ENCODE measurements at places on chromosomes 3 and 15. TPM values are rescaled to one million over a fixed set of nuclear protein-coding genes. Genes with fewer than 3 reads are reported as not detected.

Gene FHIT
- 9.6 TPM for total RNA-seq

Gene FBXO40
- 0.09 TPM for total RNA-seq

Gene IQCF5
- total RNA-seq = not detected

Gene BFSP2
- total RNA-seq = not detected

Gene CCDC54
- total RNA-seq = not detected

Gene CNTN4
- 11.3 TPM for total RNA-seq

Gene NKIRAS1
- 8.4 TPM for total RNA-seq

Gene HGD
- total RNA-seq = 3.2 TPM

Gene CNTN3
- 1.6 TPM for total RNA-seq

DNA sequence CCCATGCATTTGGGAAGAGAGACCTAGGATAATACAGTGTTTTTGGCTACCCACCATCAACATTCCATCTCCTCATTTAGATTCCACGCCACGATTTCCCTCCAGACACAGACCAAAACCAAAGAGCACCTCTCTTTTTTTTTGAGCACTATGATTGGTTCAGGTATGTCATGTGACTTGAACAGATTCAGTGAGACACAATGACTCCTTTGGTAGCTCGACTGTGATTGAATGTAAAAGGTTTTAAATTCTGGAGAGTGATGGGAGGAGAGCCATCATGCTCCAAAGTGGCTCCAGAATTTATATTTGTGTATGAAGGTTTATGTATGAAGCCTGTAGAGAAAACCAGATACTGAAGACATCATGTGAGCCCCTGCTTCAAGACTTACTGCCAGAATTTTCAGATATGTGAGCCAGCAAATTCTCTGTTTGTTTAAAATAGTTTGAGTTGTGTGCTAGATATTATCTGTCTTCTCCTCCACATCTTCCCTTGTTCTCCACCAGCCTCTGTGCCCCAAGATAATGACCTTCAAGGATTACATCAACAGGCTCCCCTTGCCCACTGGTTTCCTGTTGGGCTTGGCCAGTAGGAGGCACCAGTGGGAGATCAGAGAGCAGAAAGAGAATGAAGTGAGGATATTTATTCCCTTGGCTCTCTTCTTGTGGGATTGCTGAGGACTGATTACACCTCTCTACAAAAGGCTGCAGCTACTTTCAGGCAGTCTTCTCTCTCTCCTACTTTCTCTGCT, 12.5 kb downstream of the MYD88 start:
- no peaks in the 10 kb centered on the region for H3K36me3 ChIP-seq
- DNase-seq = no peak
- H3K27ac ChIP-seq = peak overlapping the region; percentile 65
- H3K4me1 ChIP-seq = peaks cover 21% of the 10 kb centered on the region

- H3K27me3 ChIP-seq = no peaks in the 10 kb centered on the region
- no peak for DNase-seq
- H3K36me3 ChIP-seq = no peaks in the 10 kb centered on the region
- no peak overlapping the region for H3K4me3 ChIP-seq
- H3K27ac ChIP-seq = no peak overlapping the region
- H3K4me1 ChIP-seq = peaks cover 10% of the 10 kb centered on the region
These were observed 496.1 kb downstream of the SHQ1 start for GRCh38 chr3:72352176-72352575.

GRCh38 chr3:71361334-71361890, 222.1 kb downstream of the FOXP1 start:
- H3K4me1 ChIP-seq = peaks cover 4% of the 10 kb centered on the region
- H3K27ac ChIP-seq = no peak overlapping the region
- H3K36me3 ChIP-seq = no peaks in the 10 kb centered on the region
- no peaks in the 10 kb centered on the region for H3K27me3 ChIP-seq
- H3K4me3 ChIP-seq = no peak overlapping the region

GRCh38 chr3:169044331-169045113, 619.0 kb downstream of the MECOM start:
- no peaks in the 10 kb centered on the region for H3K27me3 ChIP-seq
- no peak overlapping the region for H3K27ac ChIP-seq
- H3K4me3 ChIP-seq = no peak overlapping the region

DNA sequence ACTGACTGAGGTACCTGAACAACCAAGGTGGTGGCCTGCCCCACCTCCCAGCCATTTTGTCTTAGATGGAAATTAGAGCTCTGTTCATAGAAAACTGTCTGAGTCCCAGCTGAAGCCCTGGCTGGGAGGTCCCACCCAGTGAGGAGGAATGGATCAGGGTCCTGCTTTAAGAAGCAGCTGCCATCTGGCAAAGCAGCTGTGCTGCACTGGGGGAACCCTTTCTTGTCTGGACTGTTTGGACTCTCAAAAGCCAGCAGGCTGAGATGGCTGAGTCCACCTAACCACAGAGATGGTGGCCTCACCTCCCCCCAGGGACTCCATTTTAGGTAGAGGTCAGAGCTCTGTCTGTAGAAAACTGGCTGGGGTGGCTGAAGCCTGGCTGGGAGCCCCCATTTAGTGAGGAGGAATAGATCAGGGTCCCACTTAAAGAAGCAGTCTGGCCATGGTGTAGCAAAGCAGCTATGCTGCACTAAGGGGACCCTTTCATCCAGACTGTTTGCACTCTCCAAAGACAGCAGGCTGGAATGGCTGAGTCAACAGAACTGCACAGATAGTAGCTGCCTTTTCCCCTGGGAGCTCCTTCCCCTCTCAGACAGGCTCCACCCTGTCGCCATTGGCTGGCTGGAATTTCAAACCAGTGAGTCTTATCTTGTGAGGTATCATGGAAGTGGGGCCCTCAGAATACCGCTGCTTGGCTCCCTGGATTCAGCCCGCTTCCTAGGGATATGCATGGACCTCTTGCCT, 116.9 kb downstream of the EPHA6 start:
- no peak overlapping the region for H3K27ac ChIP-seq
- H3K4me1 ChIP-seq = no peaks in the 10 kb centered on the region
- no peak for DNase-seq

GRCh38 chr3:23099677-23100076, 103.5 kb upstream of the UBE2E2 start:
- H3K4me3 ChIP-seq = no peak overlapping the region
- H3K4me1 ChIP-seq = no peaks in the 10 kb centered on the region
- H3K36me3 ChIP-seq = no peaks in the 10 kb centered on the region

- peaks cover 43% of the 10 kb centered on the region for H3K4me1 ChIP-seq
- no peak for DNase-seq
- no peak overlapping the region for H3K27ac ChIP-seq
These were observed 1.9 kb downstream of the PPP4R2 start for GRCh38 chr3:72998466-72998865.

DNA sequence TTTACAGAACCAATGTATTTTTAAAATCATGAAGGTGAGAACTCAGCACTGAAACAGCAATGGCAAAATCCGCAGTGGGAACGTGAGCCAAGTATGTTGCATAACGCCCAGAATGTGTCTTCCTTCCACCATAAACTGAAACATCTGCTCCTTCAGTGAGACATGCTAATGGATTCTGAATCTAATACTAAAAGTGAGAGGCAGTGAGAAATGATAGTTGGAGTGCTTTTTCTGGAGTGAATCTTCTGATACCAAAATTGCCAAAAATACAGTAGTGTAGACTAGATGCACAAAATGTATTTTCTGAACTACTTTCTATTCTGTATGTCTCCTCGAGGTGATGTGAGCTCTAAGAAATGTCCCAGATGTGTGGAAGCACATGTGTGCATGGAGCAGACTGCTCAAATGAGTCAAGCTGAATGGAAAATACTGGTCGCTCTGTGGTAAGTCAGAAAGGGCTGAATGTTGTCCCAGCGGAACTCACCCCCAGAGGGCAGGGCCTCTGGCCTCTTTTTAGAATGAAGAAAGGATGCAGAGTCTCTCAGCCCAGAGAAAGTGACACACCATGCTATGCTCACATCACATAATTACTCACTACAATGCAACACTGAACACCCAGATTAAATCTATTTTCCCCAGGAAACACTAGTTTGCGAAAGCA, 73.0 kb downstream of the ATP10A start:
- no peak overlapping the region for H3K4me3 ChIP-seq
- no peak overlapping the region for H3K27ac ChIP-seq
- H3K4me1 ChIP-seq = peaks cover 31% of the 10 kb centered on the region
- DNase-seq = peak; percentile 23
- no peaks in the 10 kb centered on the region for H3K36me3 ChIP-seq

- H3K4me1 ChIP-seq = peaks cover 20% of the 10 kb centered on the region
- H3K36me3 ChIP-seq = no peaks in the 10 kb centered on the region
- H3K27me3 ChIP-seq = no peaks in the 10 kb centered on the region
- no peak overlapping the region for H3K27ac ChIP-seq
- DNase-seq = no peak
These were observed 15.8 kb downstream of the NPTN start for GRCh38 chr15:73617301-73617831.

- peaks cover 8% of the 10 kb centered on the region for H3K27me3 ChIP-seq
- no peak for DNase-seq
- no peak overlapping the region for H3K4me3 ChIP-seq
These were observed 47.6 kb downstream of the ALDH1A2 start for GRCh38 chr15:58017869-58018268.

- no peak overlapping the region for H3K27ac ChIP-seq
- DNase-seq = no peak
- H3K4me1 ChIP-seq = peaks cover 4% of the 10 kb centered on the region
- no peaks in the 10 kb centered on the region for H3K27me3 ChIP-seq
- H3K4me3 ChIP-seq = no peak overlapping the region
These were observed 152.3 kb downstream of the CACNA1D start for GRCh38 chr3:53646723-53647122.

DNA sequence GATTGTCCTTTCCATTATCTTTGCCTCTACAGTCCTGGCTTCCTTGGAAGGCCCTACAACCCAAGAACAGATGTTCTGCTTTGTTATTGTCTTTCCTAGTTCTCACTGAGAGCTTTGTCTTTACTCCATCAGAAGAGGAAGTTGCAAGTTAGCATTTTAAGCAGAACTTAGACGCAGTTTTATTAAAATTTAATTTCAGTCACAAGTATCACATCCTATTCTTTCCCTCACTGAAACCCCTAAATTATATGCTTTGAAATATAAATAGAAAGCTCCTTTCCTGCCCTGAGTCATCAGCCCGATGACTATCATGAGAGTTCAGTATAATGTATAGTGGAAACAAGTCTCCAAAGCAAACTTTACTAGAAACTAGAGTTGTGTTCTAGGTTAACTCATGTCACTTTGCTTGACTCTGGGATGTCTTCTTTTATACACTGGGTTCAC, 291.2 kb upstream of the RBMS3 start:
- H3K4me1 ChIP-seq = no peaks in the 10 kb centered on the region
- H3K36me3 ChIP-seq = no peaks in the 10 kb centered on the region
- H3K27ac ChIP-seq = no peak overlapping the region
- no peaks in the 10 kb centered on the region for H3K27me3 ChIP-seq

DNA sequence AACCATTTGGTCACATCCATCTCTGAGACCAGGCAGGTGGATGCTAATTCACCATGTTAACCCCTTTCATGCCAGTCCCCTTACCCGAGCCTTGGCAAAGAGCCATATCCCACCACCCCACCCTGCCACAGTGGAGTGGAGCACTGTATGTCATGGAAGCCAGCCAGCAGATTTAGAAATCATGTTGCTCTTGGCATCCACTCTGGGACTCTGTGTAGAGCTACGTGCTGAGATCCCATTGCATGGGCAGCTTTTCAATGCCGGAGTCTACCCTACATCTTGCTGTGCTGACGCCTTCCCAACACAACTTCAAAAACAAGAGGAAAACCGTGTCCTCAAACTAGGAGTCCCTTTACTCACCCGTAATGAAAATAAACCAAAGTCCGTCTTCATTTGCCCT, 131.0 kb downstream of the NTRK3 start:
- no peaks in the 10 kb centered on the region for H3K27me3 ChIP-seq
- no peaks in the 10 kb centered on the region for H3K36me3 ChIP-seq
- H3K27ac ChIP-seq = no peak overlapping the region
- H3K4me3 ChIP-seq = no peak overlapping the region
- H3K4me1 ChIP-seq = no peaks in the 10 kb centered on the region

GRCh38 chr3:44136421-44136820, 105.3 kb upstream of the TOPAZ1 start:
- no peaks in the 10 kb centered on the region for H3K27me3 ChIP-seq
- H3K36me3 ChIP-seq = no peaks in the 10 kb centered on the region
- no peak overlapping the region for H3K4me3 ChIP-seq
- H3K27ac ChIP-seq = no peak overlapping the region

- H3K27me3 ChIP-seq = no peaks in the 10 kb centered on the region
- H3K4me3 ChIP-seq = no peak overlapping the region
- no peaks in the 10 kb centered on the region for H3K4me1 ChIP-seq
- H3K36me3 ChIP-seq = no peaks in the 10 kb centered on the region
- DNase-seq = no peak
These were observed 59.1 kb downstream of the THRB start for GRCh38 chr3:24435584-24435983.

DNA sequence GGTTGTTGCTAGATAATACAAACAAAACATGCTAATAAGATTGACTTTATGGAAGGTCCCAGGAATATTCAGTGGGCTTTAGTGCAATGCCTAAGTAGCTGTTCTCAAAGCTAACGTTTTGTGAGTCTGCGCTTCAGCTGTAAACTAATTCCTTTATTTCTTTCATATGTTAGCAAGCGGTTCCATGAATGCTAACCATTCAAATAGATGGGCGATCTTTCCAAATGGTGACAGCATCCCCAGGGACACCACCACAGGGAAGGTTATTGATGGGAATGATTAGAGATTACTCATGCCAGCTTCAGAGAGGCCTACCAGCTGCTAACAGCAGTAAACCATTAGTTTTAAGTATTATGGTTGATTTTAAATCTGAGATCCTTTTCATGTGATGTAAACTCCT, 405.7 kb upstream of the MCTP2 start:
- DNase-seq = no peak
- H3K36me3 ChIP-seq = no peaks in the 10 kb centered on the region
- no peak overlapping the region for H3K4me3 ChIP-seq
- no peaks in the 10 kb centered on the region for H3K27me3 ChIP-seq
- no peak overlapping the region for H3K27ac ChIP-seq
- H3K4me1 ChIP-seq = no peaks in the 10 kb centered on the region

- no peak for DNase-seq
- H3K4me3 ChIP-seq = no peak overlapping the region
- H3K27ac ChIP-seq = no peak overlapping the region
These were observed 26.3 kb upstream of the TIPARP start for GRCh38 chr3:156648086-156648485.
